ENCODE measurements at places on chromosomes 6 and 20.

DNA sequence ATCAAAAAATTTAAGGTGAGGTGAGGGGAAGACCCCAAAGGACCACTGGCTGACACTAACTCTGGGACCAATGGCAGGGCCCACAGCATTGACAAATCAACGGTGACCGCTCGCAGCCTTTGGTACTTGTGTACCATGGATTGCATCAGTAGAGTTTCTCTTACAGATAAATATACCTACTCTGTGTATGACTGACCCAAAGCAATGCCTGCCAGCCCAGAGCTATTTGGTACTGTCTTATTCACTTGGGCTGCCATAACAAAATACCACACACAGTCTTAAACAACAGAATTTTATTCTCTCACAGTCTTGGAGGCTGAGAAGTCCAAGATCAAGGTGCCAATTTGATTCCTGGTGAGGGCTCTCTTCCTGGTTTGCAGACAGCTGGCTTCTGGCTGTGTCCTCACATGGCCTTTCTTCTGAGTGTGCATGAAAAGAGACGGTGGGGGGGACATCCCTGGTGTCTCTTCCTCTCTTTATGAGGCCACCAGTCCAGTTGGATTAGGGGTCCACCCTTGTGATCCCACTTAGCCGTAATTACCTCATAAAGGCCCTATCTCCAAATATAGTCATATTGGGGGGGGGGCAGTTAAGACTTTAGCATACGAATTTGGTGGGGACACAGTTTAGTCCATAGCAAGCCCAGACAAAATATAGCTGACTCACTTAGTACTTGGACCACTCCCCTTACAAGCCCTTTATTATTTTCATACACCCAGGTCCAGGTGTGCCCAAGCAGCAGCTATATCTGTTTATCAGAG is 336.3 kb downstream of the CD83 start:
- no peak for DNase-seq

GRCh38 chr20:38961530-38962043 is 557 bp upstream of the DHX35 start:
- DNase-seq: peak; percentile 7

DNA sequence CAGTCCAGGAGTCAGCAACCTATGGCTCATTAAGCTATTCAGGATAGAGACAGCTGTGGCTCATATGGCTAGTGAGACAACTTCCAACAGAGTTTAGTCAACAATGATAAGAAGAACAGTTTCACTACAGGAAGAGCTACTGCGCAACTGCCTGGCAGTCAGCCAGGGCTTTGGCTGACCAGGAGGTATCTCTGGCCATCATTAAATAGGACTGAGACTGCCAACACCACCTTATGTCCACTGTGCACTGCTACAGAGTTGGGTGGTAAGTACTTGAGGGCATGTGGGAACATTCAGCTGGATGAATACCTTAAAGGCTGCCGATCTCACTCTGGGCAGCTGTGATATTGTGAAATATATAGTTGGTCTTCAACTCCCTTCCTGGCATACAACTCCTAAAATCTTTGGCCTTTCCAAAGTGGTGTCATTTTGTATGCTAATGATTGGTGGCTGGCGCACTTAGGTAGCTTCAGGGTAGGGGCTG is 52.2 kb upstream of the FAM83C start:
- DNase-seq: no peak

- DNase-seq: no peak
Observed at GRCh38 chr20:600141-600540, 10.0 kb downstream of the TCF15 start.

DNA sequence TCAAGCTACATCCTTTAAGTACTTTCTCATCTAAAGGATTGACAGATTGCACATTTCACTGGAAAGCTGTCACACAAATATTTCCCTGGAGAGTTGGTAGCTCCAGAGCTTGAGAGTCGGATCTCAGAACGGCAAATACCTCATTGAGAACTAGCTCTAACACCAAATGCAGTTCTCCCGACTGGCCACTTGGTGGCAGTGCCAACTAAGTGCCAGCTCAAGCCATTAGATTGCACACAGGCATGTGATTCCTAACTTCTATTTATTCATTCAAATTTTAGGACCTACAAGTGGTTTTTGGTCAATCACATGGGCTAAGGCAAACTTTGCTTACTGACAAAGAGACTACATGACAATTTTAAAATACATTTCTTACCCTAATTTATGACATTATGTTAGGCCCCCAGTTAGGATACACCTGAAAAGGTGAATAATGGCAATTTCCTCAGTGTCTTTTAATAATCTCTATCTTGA is 7.9 kb upstream of the MCHR2 start:
- no peak for DNase-seq

DNA sequence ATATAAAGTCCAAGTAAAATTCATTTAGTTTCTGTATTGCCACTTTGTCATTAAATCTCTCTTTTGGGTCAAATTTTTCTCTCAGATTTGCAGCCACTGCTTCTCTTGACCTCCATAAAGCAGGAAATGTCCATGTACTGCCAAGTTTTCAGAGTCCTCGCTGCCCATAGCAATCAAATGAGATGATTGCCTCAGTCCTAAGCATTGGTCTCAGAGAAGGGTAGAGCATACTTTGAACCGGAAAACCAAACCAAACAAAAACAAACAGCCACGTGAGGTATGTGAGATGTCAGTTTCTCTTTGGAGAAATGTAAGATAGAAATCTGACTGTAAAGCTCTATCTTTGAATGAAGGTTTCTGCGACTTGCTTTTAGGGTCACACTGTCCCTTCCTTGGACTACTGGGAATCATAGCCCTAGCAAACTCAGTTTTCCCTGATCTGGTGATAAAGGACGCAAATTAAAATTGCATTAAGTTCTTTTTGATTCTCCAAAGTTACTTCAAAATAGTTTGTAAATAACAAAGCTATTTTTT is 505.4 kb upstream of the CITED2 start:
- DNase-seq: no peak

- DNase-seq: no peak
Observed at GRCh38 chr6:32553037-32553742, 23.1 kb upstream of the HLA-DRB5 start.

All from activated CD8-positive, alpha-beta memory T cell treated with anti-CD3 and anti-CD28 coated beads for 48 hours (primary cell).